Immature natural killer cell (primary cell): ENCODE measurements at places on chromosomes 12 and 14. TPM values are rescaled to one million over a fixed set of nuclear protein-coding genes. Genes with fewer than 3 reads are reported as not detected.

The KRT5 gene
- polyA plus RNA-seq, result not detected

The SRSF5 gene
- 639 TPM for polyA plus RNA-seq

The SYNDIG1L gene
- polyA plus RNA-seq, result not detected

The RNASE7 gene
- polyA plus RNA-seq, result not detected

The C12orf50 gene
- polyA plus RNA-seq, result not detected

The USP30 gene
- polyA plus RNA-seq, result 10.2 TPM

The FERMT2 gene
- not detected for polyA plus RNA-seq

- DNase-seq, result no peak
Observed at GRCh38 chr12:122135437-122136031, 38.5 kb downstream of the IL31 start.

DNA sequence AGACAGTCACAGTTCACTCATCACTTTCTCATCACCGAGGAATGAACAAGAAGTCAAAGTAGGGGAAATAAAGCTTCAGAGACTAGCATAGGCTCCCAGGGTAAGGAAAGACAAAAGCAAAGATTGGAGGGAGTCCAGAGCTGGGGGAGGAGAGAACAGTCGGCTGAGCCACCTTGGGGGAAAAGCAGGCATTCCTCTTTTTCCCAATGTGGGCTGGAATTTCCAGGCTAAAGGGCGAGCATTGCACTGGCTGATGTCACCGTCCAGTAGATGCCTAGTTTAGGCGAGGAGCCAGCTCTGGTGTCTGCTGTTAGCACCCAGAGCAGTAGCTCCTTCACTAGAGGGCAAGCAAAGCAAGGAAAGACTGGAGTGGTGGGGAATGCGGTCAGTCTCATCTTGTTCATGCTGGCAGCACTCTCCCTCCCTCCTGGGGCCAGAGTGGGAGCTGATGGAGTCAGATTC, 8.5 kb upstream of the KRT75 start:
- DNase-seq, result no peak

DNA sequence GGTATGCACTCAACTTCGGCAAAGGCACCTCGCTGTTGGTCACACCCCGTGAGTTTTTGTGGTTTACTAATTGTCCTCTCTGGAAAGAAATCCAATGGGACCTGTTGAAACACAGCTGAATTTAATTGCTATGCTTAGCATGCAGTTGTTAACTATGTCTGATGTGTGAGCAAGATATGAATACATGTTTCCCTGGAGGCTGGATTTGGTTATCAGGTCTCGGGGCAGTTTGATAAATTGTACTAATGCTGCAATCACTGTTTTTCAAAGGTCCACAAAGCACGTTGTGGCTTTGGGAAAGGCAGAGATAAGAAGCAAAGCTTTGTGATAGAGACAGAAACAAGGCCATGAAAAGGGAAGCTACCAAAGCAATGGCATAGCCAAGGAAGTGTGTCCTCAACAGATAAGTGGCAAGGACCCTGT, 91.3 kb downstream of the DAD1 start:
- DNase-seq, result no peak

DNA sequence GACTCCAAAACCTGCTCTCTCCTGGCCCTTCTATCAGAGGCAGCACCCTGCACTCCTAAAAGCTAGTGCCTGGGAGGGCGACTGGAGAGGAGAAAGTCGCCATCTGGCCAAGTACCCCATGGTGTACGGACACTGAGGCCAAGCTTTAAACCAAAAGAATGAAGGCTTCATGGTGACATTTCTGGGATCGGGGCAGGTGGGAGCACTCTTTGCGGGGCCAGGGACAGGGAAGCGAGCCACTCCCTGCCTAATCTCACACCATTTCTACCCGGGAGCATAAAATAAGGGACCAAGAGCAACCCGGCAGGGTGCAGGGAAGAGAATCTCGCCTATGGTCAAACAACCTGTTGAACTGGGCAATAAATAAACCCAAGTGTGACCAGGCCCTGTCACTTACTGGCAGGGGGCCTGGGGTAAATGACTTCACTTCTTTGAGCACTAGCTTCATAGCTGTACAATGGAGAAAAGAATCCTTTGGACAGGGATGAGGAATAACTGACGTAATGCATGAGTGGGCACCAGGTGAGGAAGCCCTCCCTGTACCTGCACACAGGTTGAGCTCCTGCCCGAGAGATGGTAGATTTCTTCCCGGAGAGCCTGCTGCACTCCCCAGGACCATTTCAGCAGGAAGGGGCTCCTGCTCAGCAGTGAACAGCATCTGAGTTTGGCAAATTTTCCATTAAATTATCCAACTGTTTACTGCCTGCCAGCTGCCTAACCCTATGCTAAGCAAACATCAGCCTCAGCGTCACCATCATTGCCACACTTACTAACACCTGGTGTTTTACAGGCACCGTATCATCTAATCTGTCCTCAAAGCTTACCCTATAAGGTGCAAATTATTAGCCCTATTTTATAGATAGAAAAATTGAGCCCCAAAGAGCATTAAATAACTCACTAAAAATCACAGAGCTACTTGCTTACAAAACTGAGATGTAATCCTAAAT, 2.0 kb downstream of the SERPINA1 start:
- DNase-seq, result no peak

DNA sequence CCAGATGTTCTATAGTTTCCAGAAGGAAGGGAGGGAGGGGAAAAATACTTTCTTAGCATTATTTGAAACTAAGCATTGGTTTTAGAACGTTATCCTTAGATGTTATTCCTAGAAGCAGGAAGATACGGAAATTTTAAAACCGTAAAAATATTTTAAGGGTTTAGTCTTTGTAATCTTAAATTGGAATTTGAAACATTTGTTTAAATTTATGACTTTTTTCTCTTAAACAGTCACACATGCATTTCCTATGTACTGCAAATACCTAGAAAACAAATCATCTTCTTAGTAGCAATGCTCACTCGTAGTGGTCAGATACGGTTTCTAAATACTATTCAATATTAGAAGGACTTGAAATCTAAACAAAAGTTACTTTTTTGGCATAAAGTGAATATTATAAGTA, 282.0 kb downstream of the ERC1 start:
- no peak for DNase-seq

DNA sequence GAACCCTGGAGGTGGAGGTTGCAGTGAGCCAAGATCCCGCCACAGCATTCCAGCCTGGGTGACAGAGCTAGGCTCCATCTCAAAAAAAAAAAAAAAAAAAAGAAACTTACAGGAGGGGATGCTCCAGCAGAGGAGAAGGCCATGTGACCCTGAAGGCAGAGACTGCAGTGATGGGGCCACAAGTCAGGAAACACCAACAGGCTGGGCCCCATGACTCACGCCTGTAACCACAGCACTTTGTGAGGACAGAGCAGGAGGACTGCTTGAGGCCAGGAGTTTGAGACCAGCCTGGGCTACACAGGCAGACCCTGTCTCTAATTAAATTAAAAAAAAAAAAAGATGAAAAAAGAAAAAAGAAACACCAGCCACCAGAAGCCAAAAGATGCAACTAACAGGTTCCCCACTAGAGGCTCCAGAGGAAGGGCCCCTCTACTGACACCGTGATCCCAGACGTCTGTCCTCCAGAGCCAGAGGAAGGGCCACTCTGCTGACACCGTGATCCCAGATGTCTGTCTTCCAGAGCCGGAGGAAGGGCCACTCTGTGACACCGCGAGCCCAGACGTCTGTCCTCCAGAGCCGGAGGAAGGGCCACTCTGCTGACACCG, 9.1 kb upstream of the GLT1D1 start:
- peak; percentile 25 for DNase-seq

- DNase-seq, result no peak
Observed at GRCh38 chr12:10159280-10159679, 12.7 kb downstream of the OLR1 start.

DNA sequence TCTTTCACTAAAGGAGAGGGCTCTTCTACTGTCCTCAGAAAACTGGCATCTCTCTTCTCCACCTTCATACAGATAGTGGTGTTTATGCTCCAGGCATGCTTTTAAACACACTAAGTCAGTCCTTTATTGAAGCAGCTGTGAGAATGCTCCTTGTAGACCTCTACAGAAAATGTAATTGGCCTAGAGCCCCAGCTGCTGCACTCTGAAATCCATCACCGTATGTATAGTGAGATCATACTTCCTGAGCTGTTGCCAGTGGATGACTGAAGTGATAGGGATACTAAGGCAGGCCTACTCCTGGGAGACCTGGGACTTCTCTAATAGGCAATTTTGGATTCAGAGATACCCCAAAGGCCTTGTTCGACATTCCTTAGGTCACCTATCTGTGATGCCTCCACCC, 535.4 kb downstream of the RPS29 start:
- DNase-seq, result no peak

DNA sequence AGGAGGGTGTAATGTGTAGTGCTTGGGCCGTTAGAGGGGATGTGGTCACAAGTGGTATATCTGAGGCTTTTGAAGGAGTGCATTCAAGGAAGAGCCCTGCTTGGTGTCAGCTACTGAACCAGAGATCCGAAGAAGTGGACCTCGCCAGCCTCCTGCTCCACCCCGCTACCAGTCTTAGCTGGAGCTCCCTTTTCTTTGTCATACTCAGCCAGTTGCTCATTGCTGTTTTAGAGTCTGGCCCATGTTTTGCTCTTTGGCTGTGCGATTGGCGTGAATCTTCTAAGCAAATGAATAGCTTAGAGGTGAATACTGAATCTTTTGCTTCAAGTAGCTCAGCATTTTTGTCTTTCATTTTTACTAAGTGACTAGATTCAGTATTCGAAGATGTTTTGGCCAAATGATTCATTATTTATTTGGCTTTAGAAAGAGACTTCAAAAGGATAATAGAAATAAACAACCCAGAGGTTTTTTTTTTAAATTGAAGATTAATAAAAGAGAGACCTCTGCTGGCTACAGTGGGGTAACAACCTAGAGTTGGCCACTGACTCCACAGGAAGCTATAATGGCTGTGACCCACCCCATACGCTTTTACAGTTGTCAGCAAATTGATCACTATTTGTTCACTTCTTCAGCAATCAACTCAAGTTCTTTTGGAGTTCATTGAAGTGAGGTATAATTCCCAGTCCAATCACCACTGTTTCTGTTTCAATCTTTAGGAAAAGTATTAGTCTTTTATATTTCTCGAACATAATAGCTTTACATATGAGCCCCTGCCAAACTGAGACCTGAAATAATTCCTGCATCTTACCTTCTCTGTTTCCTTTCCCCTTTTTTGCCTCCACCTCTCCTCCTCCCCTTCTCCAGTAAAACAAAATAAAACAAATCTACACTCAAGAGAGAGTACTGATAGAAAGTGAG, 19.9 kb downstream of the CDKN1B start:
- peak; percentile 78 for DNase-seq

DNA sequence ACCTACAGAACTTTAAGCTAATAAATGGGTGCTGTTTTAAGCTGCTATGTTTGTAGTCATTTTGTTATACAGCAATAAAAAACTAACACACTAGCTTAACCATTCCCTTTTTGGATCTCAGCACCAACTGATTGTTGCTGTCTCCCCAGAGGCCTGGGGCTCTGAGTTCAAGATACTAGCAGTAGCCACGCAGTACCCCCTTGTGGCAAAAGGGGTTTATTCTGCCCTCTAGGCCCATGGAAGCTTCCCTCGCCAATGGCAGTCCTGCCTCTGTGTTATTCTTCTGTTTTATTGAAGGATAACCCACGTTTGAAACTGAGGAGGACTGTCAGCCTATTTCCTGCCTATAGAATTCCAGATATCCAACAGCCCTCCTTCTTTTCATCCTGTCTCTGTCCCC, 455.3 kb upstream of the ATP2B1 start:
- DNase-seq, result no peak

GRCh38 chr14:39102265-39102968, 618 bp downstream of the SEC23A start:
- DNase-seq, result peak; percentile 6

DNA sequence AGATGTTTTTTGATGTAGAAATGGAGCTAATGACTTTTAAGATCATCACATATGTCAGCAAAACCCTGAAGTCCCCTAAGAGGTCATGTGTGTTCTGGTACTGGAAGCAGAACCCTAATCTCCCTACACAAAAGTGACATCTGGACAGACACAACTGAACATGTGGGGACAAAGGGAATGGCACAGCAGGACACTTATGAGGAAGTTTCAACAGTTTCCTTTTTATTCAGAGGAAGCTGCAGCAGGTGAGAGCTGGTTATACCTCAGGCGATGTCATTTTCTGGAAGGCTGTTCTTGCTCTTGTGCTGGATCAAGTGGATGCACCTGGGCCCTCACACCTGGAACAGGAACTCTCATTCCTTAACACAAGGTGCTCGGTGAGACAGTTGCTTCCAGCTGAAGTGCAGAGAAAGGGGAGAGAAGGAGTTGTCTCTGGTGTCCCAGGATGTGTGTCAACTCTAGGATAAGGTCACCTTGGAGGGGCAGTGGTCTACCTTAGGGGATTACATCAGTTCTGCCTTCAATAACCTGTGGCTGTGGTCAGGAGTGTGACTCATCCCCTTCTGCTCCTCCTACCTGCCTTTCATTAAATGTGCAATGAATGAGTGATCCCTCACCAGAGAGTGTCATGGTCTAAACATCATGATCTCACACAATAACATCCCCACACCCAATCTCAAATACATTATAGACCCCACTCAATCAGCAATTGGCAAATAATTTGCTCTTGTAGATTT, 463.4 kb downstream of the TMEM121 start:
- no peak for DNase-seq

DNA sequence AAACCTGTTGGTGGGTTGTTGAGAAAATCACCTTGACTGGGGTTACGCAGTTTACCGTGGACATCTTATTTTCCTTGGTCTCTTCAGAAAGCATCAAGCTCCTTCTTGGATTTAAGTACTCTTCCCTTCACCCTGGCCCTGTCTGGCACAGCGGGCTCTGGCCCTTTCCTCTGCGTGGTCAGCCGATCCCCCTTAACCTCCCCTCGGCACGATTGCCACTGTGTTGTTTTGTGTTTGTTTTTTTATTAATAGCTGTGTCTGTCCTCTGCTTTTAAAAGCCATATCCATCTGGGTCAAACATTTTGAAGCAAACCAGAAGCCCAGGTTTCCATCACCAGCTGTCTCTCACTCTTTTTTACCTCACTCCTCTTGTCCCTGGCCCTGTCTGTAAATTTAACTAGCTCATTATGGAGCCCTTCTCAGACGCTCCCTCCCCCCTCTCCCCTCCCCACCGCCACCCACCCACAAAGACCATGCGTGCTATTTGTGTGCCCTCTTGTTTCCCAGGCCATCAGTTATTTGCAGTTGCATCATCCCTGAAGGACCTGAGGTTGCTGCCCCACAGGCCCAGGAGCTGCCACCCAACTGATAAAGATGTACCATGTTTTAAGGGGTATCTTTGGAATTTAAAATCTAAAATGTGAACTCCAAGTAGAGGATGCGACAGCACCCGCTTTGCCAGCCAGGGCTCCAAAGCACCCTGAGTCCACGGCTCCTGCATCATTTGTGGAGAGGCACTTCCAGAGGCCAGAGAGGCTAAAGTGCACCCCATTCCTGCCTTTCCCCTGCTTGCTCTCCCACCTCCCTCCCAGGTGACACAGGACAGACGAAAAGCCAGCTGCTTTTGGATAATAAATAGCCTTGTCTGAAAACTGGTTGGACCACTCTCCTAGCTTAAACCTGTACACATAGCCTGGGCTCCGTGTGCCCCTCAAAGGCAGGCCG, 3.9 kb downstream of the BCL11B start:
- no peak for DNase-seq

- no peak for DNase-seq
Observed at GRCh38 chr14:79528828-79529416, 682.4 kb downstream of the DIO2 start.
